Placental epithelial cell (primary cell): ENCODE measurements at places on chromosomes 1 and 21. TPM values are rescaled to one million over a fixed set of nuclear protein-coding genes. Genes with fewer than 3 reads are reported as not detected.

Gene IGSF8
- 25.1 and 25.8 TPM in 2 replicates for total RNA-seq

Gene UQCRH
- total RNA-seq: 239 and 344 TPM in 2 replicates

Gene VCAM1
- total RNA-seq: 0.79 TPM in 1 of 2 replicates, not detected in the other

Gene TGFB2
- total RNA-seq: 2.4 and 12.1 TPM in 2 replicates

Gene KLF17
- not detected in 2 replicates for total RNA-seq

Gene HOOK1
- 1.7 and 5.5 TPM in 2 replicates for total RNA-seq
